Stimulated activated CD4-positive, alpha-beta T cell treated with anti-CD3 and anti-CD28 coated beads, Interleukin-4, amount 100 ng/mL, for 4 hours (primary cell): ENCODE measurements at places on chromosomes 7 and 10.

DNA sequence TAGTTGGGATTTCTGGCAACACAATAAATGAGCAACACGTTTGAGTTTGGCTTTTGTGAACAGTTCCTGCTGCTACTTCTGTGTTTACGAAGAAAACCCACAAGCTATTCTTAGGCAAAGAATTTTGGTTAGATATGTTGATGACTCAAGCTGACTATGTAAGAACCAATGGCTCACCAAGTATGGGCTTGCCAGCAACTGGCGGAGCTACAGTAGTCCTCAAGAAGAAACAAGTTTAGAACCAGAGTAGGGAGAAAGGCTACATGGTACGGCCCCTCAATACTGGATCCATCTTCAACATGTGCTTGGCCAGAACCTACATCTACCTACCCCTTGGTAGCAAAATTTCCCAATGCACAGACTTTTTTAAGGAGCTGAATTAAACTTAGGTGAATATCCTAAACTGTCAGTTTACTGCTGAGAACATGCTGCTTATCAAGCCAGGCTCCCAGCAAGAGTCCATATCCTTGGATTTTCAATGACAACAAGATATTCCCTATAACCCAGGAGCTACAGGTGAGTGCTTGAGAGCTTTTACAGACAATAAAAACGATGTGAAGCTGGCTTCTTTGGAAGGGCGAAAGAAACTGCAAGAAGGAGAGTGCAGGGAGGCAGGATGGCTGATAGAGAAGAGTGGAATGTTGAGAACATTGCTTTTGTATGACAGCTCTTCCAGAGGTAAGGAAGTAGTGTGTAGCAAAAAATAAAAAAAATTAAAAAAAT lies 74.3 kb upstream of the ASAH2 start:
- no peak for DNase-seq

- no peak for DNase-seq
Observed at GRCh38 chr7:131625817-131626372, 69.5 kb upstream of the PODXL start.

- DNase-seq: no peak
Observed at GRCh38 chr10:106401161-106401560, 763.3 kb downstream of the SORCS1 start.

GRCh38 chr7:117364339-117365080 lies 41.7 kb upstream of the WNT2 start:
- DNase-seq: no peak

GRCh38 chr7:129431911-129432643 lies 2.2 kb upstream of the STRIP2 start:
- DNase-seq: no peak
